HCT116 (cell line): ENCODE measurements at places on chromosomes 3 and 15. TPM values are rescaled to one million over a fixed set of nuclear protein-coding genes. Genes with fewer than 3 reads are reported as not detected.

Gene ZBTB38
- total RNA-seq, result 33.5 TPM

Gene DUOXA2
- not detected for total RNA-seq

Gene BTLA
- 0.17 TPM for total RNA-seq

Gene RETNLB
- total RNA-seq, result not detected

Gene CELF6
- 0.52 TPM for total RNA-seq

Gene GOLGA8S
- total RNA-seq, result 0.15 TPM

Gene VPS13C
- 18.6 TPM for total RNA-seq

DNA sequence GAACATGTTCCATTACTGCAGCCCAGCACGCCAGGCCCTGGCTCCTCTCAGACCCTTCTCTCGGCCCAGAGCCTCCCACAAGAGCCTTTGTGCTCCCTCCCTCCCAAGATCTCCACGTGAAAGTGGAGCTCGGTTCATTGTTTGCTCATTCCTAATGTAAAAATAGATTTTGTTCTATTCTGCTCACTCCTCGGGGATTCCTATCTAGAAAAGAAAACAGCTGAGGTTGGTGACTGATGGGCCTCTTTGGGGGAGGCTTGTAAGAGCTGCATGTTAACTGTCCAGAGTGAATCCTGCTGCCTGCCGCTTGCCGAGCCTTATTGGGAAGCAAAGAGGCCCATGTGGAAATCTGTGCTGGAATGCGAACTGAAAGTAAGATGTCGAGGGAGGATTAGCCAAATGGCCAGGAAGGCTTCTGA lies 267.1 kb downstream of the LRTM1 start:
- H3K27me3 ChIP-seq, result no peaks in the 10 kb centered on the region
- no peaks in the 10 kb centered on the region for H3K36me3 ChIP-seq
- no peak overlapping the region for H3K27ac ChIP-seq
- no peak for DNase-seq
- H3K4me3 ChIP-seq, result no peak overlapping the region

DNA sequence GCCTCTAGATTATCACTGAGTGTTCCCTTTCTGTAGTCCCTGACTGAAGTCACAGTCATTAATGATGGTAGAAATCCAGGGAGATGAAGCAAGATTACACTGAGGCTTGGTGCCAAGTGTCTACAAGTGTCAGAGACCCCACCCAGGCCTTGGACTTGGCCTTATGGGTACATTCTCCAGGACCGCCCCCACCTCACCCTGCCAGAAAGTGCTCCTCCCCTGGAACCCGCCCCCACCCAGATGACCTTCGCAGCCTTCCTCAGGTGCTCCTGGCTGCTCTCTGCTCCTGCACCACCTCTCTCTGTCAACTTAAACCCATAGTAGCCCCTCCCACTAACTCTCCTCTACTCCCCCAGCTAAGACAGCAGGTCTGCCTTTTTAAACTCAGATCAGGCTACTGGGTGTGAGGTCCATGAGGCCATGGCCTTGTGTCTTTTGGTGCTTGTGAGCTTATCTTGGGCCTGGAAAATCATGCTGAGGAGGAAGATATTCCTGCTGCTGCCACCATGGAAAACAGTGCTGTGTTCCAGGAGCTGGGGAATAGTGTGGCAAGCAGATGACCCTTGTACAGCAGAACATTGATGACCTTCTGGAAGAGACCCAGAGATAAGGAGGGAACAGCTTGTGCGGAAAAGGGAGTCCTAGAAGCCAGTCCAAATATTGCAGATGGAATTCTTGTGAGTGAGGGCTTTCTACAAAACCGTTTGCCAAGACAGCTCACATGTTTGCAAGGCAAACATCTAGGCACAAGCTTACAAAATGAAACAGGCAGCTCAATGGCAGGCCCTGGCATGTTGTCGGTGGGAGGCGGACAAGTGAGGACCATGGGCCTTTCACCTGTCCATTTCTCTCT lies 40.3 kb upstream of the NDUFB4 start:
- H3K4me3 ChIP-seq, result no peak overlapping the region
- H3K27me3 ChIP-seq, result no peaks in the 10 kb centered on the region
- no peak overlapping the region for H3K27ac ChIP-seq
- no peak for DNase-seq
- no peaks in the 10 kb centered on the region for H3K36me3 ChIP-seq

DNA sequence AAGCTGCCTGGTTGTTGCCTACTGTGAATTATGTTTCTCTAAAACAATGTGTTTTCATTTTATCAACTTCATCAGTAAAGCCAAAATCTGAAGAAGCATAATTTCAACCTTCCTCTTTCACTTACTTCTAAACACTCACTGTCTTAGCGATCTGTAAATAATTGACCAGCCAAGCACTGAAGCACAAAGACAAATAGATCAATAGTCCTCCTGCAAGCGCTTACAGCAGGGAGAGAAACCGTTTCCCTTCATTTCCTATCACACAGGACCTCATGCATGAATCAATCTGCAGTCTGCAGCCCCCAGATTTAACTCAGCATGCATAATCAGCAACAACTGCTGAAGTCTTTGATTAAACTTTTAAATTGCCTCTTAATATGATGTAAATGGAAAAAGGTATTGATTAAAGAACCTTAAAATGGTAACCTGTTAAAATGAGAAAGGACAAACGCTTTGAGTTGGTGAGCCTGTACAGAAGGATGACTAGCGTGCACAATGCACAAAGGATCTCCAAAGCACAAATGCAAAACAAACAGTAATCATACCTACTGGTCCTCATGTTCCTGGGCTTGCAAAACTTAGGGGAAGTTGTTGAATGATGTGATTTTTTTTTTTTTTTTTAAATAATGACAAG lies 370.2 kb upstream of the ZNF385D start:
- H3K27ac ChIP-seq, result no peak overlapping the region
- no peaks in the 10 kb centered on the region for H3K36me3 ChIP-seq
- H3K27me3 ChIP-seq, result no peaks in the 10 kb centered on the region

DNA sequence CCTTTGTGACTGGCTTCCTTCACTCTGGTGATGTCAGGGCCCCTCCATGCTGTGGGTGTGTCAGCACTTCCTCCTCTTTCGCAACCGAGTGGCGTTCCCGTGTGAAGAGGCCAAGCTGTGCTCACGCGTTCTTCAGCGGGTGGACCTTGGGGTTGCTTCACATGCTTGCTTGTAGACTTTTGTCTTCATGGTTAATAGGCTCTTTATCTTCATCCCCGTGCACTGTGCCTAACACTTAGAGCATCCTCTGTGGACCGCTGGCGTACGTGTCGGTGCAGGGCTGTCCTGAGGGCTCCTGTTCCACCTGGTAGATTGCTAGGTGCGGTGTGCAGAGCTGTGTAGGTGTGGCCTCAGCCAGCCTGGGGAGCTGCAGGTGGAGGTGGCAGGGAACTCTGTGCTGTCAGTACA lies 182.3 kb downstream of the OR4M2 start:
- no peak overlapping the region for H3K27ac ChIP-seq
- no peaks in the 10 kb centered on the region for H3K4me1 ChIP-seq
- DNase-seq, result no peak

- H3K4me3 ChIP-seq, result no peak overlapping the region
- H3K27ac ChIP-seq, result no peak overlapping the region
- H3K27me3 ChIP-seq, result no peaks in the 10 kb centered on the region
- H3K36me3 ChIP-seq, result no peaks in the 10 kb centered on the region
Measured at GRCh38 chr3:182503401-182503800, 289.9 kb upstream of the ATP11B start.

- H3K4me1 ChIP-seq, result peaks cover 8% of the 10 kb centered on the region; the same call in 1 of the 2 replicates
- no peak overlapping the region for H3K4me3 ChIP-seq
- H3K36me3 ChIP-seq, result no peaks in the 10 kb centered on the region
- H3K27me3 ChIP-seq, result no peaks in the 10 kb centered on the region
- no peak overlapping the region for H3K27ac ChIP-seq
- no peak for DNase-seq
Measured at GRCh38 chr15:62503451-62503850, 338.4 kb upstream of the C2CD4B start.

- H3K4me3 ChIP-seq, result no peak overlapping the region
- DNase-seq, result no peak
- peaks cover 3% of the 10 kb centered on the region; the same call in 1 of the 2 replicates for H3K27me3 ChIP-seq
- H3K36me3 ChIP-seq, result no peaks in the 10 kb centered on the region
- H3K27ac ChIP-seq, result no peak overlapping the region
Measured at GRCh38 chr15:66006986-66007385, 137.7 kb downstream of the RAB11A start.

DNA sequence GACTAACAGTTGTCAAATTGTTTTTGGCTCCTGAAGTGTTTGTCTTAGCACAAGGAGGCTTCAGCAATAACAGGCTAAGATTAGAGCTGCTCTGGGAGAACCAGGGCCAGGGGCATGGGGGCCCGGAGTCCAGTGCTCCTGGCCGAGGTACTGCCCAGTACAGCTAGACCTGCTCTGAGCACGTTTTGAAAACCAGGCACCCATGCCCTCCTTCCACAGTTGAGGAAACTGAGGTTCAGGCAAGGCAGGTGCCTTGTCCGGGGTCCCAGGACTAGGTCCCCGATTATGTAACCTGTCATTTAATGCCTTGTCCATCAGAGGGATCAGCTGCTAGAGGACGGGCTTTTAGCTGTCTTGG lies 19.2 kb downstream of the KBTBD13 start:
- H3K27ac ChIP-seq, result no peak overlapping the region
- H3K27me3 ChIP-seq, result no peaks in the 10 kb centered on the region
- no peak overlapping the region for H3K4me3 ChIP-seq
- no peaks in the 10 kb centered on the region for H3K4me1 ChIP-seq
- peaks cover 6% of the 10 kb centered on the region for H3K36me3 ChIP-seq

DNA sequence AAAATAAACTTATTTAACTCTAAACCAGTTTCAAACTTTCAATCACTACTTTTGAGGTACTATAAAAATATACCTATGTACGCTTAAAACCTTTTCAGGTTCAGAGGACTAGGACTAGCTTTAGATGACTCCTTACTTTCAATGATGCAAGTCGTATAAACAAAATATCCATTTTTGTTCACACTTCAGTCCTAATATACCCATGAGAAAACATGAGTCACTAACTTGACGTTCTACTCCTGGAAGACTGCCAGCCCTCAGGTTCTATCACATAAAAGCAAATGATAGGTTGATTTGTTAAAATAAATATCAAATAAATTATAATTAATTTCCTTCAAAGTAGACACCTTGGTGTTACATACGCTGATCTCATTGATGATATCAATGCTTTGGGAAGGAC lies 10.6 kb upstream of the P3H2 start:
- H3K4me1 ChIP-seq, result peaks cover 5% of the 10 kb centered on the region
- peak; percentile 24 for DNase-seq
- H3K27me3 ChIP-seq, result no peaks in the 10 kb centered on the region
- no peak overlapping the region for H3K4me3 ChIP-seq
- H3K27ac ChIP-seq, result no peak overlapping the region

DNA sequence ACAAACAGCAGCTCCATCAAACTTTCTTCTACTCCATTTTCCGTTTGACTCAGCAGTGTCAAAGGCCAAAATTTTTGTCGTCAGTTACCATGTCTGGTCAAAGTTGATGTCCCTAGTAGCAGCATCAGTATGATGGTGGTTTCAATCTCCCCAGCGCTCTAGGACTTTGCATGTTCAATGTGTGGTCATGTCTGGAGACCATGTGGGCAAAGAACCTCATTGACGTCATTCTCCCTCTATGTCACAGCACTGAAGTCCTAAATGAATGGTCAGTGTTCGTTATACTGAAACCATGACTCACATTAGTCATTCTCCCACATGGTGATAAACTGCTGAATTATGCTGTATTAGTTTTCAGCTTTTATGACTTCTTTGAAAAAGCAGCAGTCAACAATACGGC lies 23.2 kb downstream of the SHC4 start:
- no peak overlapping the region for H3K27ac ChIP-seq
- H3K27me3 ChIP-seq, result no peaks in the 10 kb centered on the region
- no peak for DNase-seq
- no peak overlapping the region for H3K4me3 ChIP-seq
- no peaks in the 10 kb centered on the region for H3K36me3 ChIP-seq
- H3K4me1 ChIP-seq, result peaks cover 23% of the 10 kb centered on the region

GRCh38 chr3:46668591-46668990 lies 24.9 kb downstream of the ALS2CL start:
- no peaks in the 10 kb centered on the region for H3K4me1 ChIP-seq
- no peaks in the 10 kb centered on the region for H3K27me3 ChIP-seq
- no peak for DNase-seq
- H3K4me3 ChIP-seq, result no peak overlapping the region

- DNase-seq, result no peak
- H3K4me3 ChIP-seq, result no peak overlapping the region
- H3K4me1 ChIP-seq, result no peaks in the 10 kb centered on the region
- H3K36me3 ChIP-seq, result no peaks in the 10 kb centered on the region
- H3K27me3 ChIP-seq, result peaks cover 33% of the 10 kb centered on the region
Measured at GRCh38 chr3:133127381-133127780, 89.2 kb downstream of the TMEM108 start.

- no peaks in the 10 kb centered on the region; the same call in 1 of the 2 replicates for H3K4me1 ChIP-seq
- no peak overlapping the region for H3K4me3 ChIP-seq
- no peak overlapping the region for H3K27ac ChIP-seq
- no peak for DNase-seq
Measured at GRCh38 chr15:75685195-75685594, 27.5 kb downstream of the CSPG4 start.

- no peaks in the 10 kb centered on the region for H3K4me1 ChIP-seq
- no peak overlapping the region for H3K4me3 ChIP-seq
- H3K27me3 ChIP-seq, result no peaks in the 10 kb centered on the region
- H3K36me3 ChIP-seq, result no peaks in the 10 kb centered on the region
Measured at GRCh38 chr3:87350367-87351199, 74.2 kb upstream of the POU1F1 start.

GRCh38 chr3:81395739-81396513 lies 365.5 kb downstream of the GBE1 start:
- H3K36me3 ChIP-seq, result no peaks in the 10 kb centered on the region
- no peak overlapping the region for H3K27ac ChIP-seq
- no peaks in the 10 kb centered on the region for H3K4me1 ChIP-seq

- H3K27me3 ChIP-seq, result no peaks in the 10 kb centered on the region
- DNase-seq, result no peak
- H3K4me1 ChIP-seq, result no peaks in the 10 kb centered on the region
Measured at GRCh38 chr15:77032647-77033416, 37.9 kb downstream of the PSTPIP1 start.

- no peaks in the 10 kb centered on the region for H3K27me3 ChIP-seq
- H3K36me3 ChIP-seq, result no peaks in the 10 kb centered on the region
- no peak overlapping the region for H3K4me3 ChIP-seq
- no peak for DNase-seq
- no peak overlapping the region for H3K27ac ChIP-seq
Measured at GRCh38 chr15:68793776-68794175, 26.9 kb downstream of the ANP32A start.

DNA sequence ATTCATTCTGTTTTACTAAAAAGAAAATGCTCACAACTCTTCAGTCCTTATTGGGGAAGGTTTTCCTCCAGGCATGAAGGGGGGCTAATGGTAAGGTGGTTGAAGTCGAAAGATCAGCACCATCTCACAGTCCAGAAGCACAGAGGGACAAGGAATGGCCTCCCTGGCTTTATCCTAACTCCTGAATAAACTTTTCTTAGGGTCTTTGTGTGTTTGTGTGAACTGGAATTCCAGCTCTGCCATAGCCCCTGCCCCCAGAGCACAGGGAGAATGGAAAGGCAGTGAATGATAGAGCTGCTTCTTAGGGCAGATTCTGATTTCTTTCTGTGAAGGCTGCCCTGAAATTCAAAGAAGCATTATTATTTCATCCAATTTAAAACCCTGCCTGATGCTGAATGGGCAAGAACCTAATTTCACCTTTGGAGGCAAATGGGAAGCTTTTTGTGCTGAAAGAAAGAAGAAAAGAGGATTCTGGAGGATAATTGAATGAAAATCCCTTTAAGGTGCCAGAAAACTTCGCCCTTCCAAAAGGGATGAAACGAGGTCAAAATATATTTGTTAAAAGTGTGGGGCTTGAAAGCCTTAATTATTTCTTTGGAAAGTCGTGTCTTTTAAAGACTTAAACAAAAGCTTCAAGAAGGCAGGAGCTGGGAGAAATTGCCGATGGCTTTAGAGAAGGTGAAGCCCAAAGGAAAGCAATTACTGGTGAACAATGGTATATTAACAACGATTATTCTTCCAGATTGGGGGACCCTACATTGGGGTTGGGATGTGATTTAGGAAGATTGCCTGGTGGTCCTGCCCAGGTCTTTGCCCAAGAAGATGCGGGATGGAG lies 259.9 kb upstream of the RGMA start:
- H3K4me3 ChIP-seq, result no peak overlapping the region
- DNase-seq, result no peak
- no peaks in the 10 kb centered on the region for H3K36me3 ChIP-seq
- H3K27me3 ChIP-seq, result peaks cover 49% of the 10 kb centered on the region
